DMS153 (cell line): ENCODE measurements at places on chromosomes 13 and 19.

- DNase-seq, result no peak
Observed at GRCh38 chr19:54556194-54556593, 17.4 kb upstream of the LILRA2 start.

GRCh38 chr13:111508164-111508870, 187.9 kb downstream of the TEX29 start:
- DNase-seq, result peak; percentile 46

GRCh38 chr19:5890099-5890498, 13.5 kb downstream of the NDUFA11 start:
- no peak for DNase-seq

GRCh38 chr19:33702606-33703437, 81.1 kb downstream of the CHST8 start:
- DNase-seq, result no peak

- peak; percentile 83 for DNase-seq
Observed at GRCh38 chr19:50204811-50205675, 1.6 kb downstream of the MYH14 start.

DNA sequence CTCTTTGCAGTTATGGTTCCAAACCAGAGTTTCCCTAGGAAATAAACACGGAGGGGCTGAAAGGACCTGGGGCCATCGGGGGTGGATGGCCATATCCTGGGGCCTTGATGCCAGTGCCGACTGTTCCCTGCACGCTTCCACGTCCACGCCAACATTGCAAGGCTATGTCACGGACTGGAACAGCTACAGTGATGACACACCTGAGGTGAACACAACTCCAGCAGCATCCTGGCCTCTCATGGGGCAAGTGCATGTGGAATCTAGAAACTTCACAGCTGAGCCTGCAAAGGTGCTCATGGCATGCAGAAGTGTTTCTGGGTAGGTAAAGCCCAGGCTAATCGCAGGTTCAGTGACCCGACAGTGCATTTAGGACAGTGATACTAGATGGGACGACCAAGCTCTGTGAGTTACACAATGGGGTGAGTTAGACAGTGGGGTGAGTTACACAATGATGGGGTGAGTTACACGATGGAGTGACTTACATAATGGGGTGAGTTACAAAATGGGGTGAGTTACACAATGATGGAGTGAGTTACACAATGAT, 52.0 kb upstream of the GAS6 start:
- DNase-seq, result no peak

DNA sequence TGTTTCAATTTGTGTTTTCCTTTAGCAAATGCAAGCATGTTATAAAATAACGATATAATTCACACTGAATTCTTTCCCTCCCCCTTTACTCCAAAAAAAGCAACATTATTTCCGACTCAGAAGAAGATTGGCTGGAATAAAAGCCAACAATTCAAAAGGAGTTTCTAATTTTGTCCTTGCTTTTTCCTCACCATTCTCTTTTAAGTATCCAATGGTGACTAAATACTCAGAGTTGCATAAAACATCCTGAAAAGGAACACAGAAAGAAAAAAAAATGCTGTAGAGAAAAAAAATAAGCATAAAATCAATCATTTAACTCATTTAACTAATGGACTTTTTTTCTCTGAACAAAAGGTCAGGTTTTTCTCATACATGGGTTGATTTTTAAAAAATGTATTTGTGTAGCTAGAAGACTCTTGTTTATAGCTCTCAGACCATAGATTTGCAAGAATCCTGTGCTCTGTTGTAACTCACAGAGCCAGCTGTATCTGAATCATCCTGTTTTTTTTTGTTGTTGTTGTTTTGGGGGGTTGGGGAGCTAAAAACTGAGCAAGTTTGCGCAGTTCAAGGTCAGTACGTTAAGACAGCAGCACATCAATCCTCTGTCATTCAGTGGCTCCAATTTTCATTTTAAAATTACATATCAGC, 108.1 kb downstream of the PCDH17 start:
- no peak for DNase-seq

DNA sequence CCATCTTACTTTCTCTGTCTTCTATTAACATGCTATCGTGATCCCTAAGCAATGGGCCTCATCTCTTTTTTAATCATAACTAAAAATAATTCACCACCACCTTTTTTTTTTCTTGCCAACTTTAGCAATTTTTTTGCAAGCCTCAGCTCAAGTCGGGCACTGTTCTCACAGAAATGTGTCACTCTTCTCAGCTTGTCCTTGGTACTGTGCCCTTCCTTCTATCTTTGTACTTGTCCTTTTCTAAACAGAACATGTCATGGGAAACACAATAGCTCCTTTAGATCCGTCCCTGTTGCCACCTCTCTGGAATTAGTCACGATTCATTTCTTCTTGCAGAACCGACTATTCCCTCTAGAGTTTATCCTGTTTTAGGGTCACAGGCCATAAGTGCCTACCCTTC, 10.3 kb downstream of the SERP2 start:
- no peak for DNase-seq

GRCh38 chr13:64553411-64554129, 2676.6 kb downstream of the PCDH9 start:
- no peak for DNase-seq

- DNase-seq, result peak; percentile 21
Observed at GRCh38 chr19:50358483-50359327, 6.7 kb downstream of the NAPSA start.

DNA sequence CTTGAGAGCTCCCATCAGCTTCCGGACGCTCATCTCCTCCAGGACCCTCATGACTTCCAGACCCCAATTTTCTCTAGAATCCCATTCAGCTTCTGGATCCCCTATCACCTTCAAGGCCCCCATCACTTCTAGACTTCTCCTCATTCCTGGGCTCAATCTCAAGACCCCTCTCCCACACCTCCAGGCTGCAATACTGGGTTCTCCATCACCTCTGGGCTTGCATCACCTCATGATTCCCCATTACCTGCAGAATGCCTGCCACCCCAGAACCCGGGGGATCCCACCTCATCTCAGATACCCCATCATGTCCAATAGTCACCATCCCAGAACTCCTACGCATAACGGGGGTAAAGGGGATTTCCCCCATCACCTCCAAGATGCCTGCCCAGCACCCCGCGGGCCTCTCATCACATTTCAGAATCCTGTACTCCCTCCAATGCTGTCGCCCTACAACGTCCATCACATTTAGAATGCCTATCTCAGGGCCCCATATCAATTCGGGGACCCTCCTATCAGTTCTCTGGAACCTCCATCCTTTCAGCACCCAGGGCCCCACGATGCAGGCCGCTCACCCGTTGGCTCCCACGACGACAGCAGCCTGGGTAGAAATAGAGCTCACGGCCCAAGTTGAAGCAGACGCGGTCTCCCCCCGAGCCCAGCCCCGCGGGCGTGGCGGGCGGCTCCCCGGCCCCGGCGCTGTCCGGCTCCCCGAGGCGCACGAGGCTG, 738 bp downstream of the DMWD start:
- no peak for DNase-seq

DNA sequence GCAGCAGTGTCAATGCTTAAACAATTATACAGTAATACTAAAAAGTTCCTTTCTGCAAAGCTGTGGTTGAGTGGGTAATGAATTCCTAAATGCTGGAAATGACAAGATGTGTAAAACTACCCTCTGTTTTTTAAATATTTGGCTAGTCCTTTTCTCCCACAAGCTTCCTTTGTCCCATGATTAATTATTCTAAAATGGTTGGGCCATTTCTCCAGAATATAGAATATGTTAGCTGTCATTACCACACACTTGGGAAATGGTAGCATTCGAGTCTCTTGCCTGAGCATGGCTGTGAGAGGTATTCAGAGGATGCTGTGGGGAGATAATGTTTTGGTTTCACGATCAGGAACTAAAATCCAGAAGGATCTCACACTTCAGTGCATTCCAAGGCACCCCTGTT, 1185.8 kb downstream of the UQCRFS1 start:
- no peak for DNase-seq

GRCh38 chr19:49546825-49547565, 19.2 kb downstream of the RCN3 start:
- peak; percentile 62 for DNase-seq

DNA sequence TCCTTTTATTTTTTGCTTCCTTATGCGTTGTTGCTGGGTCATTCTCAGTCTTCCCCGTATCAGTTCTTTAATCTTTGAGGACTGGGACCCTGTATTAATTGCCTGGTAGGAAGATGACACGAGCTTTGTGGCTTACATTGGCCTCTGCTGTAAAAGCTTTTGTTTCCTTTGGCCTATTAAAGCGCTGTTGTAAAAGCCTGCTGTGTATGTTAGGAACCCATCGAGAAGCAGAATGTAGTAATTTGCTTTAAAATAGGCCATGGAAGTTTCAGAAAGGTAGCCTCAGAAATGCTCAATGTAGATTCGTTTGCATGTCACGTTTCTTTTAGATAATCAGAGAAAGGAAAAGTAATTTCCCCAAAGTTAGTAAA, 257.5 kb upstream of the STARD13 start:
- DNase-seq, result no peak

GRCh38 chr19:45638930-45639729, at the start of gene EML2:
TSS of gene EML2 (minus strand) at chr19:45639397. CDS start at chr19:45639376, 21 bp downstream.
- no peak for DNase-seq

DNA sequence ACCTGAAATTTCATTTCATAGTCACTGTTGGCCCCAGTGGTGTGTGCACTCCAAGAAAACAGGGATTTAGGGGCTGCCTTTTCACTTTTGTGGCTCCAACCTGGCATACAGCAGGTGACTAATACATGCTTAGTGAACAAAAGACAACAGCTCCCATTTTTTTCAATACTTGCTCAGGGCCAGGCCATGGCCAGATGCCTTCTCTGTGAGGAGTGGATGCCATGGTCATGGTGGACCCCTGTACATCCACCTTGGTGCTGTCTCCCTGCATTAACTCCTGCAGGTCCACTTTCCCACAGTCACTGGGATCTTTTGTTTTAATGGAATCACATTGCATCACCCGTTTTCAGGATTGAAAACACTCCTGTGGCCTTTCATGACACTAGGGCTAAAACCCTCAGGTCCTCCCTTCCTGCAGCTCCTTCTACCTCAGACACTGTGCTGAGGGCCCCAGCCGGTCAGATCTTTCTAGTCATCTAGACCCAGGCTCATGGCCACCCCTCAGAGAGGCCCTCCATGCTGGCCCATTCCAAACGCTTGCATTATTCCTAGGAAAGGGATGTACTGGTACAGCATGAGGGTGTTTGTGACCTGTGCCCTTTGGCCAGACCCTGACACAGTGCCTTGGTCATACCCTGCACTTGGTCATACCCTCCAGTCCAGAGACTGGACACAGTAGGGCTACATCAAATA, 1.2 kb upstream of the TMEM147 start:
- no peak for DNase-seq

- no peak for DNase-seq
Observed at GRCh38 chr13:110440946-110441731, 120.4 kb downstream of the RAB20 start.

DNA sequence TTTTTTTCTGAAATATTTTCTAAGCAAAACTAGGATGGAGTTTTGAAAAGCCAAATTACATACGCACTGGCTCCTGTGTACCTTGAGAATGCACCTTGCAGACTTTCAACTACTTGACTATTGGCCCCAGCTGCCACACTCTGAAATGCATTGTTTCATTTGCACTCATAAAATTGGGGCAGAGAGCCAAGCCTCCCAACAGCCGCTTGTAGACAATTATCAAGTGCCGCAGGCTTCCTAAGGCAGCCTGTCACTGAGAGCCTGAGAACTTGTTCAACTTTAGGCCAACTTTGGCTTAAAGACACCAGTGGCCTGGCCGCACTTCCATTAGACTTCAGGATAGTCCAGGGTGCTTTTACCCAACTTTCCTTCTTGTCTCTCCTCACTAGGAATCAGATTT, 115.7 kb upstream of the STARD13 start:
- DNase-seq, result peak; percentile 54

DNA sequence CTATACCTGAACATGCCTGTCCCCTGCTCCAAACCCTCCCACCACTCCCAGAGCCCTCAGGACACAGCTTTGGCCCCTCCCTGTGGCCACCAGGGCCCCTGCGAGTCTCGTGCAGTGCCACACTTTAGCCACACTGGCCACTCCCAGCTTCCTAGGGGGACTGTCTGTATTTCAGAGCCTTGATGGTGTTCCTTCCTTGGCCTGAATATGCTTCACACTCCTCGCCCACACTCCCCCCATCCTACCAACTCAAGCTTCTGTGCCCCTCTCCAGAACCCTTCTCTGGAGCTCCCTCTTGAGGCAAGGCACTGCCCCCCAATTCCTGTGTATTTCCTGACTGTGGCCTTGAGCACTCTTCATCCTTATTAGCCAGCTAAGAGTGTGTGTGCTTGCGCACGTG, 80.2 kb downstream of the DPF1 start:
- no peak for DNase-seq

DNA sequence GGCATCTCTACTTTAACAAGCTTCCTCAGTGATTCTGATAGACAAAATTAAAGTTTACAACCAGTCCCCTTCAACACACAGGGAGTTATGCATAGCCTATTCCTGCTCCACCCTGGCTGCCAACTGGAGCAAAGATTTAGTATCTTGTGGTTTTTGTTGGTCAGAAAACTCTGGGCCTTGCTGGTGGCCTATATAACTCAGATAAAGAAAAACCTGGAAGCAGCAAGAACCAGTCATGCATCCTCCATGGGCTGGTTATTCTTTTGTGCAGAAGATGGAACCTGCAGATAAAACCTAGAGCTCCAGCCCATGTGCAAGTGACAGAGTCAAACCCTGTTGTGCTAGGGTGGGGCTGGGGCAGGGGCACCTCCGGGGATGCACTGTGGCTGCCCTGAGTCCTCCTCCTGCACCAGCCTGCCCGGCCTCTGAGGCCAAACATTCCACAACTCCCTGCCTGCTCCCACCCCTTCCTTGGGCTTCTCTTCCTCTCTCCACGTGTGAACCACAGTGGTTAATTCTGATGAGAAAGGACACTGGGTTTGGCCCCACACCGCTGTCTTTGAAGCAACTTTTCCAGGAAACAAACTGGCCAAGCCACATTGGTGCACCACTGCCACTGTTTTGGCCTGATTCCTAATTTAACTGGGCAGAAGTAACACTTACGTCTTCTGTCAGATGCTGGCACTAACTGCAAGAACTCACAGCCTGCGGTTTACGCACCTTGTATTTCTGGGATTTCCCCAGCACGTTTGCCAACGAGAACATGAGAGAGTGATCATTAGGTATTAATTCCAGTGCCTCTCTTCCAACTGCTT, 23.3 kb upstream of the GGACT start:
- DNase-seq, result no peak

DNA sequence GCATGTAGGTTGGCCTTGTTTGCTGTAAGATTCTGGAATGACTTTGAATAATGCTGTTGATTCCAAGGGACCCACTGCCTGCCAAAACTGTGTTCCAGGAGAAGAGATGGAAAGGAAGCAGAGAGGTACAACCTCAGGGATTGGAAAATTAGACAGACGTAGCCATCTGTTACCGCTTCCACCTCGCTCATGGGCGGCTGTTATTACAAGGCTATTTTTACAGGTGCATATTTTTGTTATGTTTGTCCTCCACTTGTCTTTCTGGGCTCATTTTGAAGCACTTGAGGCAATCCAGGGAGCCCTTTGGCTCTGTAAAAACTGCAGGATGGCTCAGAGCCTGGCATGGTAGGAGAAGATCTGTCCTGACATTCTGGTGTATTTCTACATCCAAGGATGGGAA, 276.4 kb upstream of the TMTC4 start:
- DNase-seq, result no peak

GRCh38 chr13:25478186-25478585, 106.4 kb downstream of the ATP8A2 start:
- no peak for DNase-seq

- DNase-seq, result no peak
Observed at GRCh38 chr19:47657719-47658118, 48.8 kb downstream of the BICRA start.
